Kidney glomerular epithelial cell (primary cell): ENCODE measurements at places on chromosomes 7 and 10.

DNA sequence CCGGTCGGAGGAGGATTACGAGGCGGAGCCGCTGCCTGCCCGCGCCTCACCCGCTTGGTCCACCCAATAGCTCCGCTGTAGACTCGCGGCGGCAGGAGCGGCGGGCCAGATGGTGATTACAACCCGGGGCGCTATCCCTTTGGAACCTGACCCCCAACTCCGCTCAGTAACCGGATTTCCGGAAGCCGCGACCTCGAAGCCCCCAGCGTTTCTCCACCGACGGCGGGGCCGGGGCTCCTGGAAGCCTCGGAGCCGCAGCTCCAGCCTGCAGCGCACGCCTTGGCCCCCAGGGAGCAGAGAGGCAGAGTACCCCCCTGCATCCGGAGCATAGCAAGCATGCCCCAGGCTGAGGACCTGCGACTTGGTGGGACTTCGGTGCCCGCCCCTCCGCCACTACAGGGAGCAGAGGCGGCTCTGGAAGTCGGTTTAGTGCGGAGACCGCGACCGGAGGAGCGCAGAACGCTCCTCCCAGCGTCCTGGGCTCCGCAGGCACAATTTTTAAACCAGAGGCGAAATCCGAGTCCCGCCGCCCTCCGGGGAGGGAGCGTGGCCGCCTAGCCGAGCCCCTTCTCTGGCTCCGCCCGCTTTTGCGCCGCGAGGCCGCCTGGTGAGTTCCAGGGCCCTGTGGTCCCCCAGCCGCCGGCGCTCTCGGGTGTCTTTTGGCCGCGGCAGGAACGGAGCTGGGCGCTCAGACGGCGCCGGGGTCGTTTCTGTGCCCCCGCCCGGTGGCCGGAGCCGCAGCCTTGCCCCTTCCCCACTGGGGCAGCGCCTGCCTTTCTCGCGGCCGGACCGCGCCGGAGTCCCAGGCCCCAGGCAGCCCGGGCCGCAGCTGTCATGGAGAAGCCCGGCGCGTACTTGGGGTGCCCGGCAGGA lies 28.2 kb upstream of the BMS1 start:
- DNase-seq, result no peak

DNA sequence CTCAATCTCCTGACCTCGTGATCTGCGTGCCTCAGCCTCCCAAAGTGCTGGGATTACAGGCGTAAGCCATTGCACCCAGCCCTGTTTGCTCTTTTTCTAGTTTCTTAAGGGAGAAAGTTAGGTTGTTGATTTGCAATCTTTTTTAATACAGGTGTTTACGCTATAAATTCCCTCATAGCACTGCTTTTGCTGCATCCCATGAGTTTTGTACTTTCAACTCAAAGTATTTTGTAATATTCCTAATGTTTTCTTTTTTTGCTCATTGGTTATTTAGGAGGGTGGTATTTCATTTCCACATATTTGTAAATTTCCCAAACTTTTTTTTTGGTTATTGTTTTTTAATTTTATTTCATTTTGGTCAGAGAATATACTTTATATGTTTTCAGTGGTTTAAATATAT lies 11.6 kb downstream of the TPST1 start:
- no peak for DNase-seq

- DNase-seq, result no peak
These were observed 497.8 kb upstream of the NRP1 start for GRCh38 chr10:33832124-33832787.

DNA sequence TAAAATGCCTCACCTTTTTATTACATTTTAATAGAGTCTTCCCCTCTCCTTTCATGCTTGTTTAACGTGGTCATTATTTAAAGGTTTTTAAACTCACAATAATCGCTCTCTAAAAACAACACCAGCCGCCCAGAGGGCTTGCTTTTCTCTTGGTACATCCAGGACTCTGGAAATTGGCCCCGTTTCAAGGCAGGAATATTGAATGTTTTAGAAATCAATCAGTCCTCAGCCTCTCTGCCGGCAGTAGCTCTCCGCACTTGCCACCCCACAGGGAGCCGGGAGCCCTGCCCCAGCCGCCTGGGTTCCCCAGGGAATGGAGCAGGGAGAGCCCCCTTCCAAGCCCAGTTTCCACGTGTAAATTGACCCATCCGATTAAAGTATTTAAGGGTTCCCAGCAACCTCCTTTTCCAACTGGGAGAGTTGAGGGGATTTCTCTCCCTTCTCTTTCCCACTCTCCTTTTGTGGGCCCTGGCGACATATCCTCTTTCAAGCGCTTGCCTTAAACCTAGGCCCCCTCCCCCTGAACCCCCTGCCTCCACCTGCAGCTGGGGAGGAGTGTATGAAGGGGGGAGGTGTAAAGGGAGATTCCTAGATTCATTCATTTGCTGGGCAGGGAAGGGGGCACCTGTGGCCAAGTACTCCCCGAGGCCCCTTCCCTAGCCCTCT lies 1.9 kb downstream of the FGF8 start:
- DNase-seq, result no peak

GRCh38 chr7:151756076-151756731 lies 120.7 kb downstream of the PRKAG2 start:
- peak; percentile 24 for DNase-seq

DNA sequence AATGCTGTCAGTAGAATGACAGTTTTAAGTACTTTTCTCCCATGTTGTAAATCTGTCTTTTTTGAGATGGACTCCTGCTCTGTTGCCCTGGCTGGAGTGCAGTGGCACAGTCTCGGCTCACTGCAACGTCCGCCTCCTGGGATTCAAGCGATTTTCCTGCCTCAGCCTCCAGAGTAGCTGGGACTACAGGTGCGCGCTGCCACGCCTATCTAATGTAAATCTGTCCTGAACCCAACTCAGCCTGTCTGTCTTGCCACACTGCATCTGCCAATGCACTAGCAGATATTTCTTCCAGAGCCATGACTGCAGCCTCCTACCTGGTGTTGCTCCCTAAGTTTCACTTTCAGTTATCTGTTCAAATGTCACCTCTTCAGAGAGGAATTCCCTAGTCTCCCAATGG lies 264.1 kb downstream of the PHF14 start:
- no peak for DNase-seq

DNA sequence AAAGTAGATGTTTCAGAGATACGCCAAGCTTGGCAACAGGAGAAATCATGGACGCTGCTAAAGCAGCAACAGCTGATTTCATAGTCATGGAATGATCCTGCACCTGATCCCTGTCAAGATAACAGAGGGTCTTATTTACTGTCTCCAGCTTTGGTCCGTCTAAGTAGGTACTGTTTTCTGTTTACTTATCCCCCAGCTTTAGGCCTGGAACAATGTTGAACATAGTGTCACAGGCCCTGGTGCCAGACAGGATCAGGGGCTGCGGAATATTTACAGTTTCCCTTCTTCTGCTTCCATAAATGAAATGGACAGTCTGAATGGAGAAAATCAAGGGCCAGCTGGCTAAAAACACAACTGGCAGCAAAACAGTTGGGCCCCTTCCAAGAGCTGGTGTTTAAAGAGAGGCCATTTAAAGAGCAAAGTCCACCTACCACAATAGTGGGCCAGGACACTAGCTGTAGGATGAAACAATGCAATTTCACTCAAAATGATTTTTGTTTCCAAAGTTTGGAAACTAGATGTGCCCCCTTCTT lies 2.9 kb downstream of the GPR37 start:
- DNase-seq, result no peak

DNA sequence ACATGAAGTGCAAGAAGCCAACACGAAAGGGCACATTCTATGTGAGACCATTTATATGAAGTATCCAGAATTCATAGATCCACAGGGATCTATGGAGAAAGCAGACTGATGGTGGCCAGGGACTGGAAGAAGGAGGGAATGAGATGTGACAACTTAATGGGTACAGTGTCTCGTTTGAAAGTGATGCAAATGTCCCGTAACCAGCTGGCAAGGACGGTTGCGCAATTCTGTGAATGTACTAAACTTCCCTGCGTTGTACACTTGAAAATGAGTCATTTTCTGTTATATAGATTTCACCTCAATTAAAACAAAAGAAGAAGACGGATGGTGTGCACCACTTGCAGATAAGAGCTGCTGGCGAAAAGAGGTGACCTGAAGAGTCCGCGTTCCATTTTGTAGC lies 861.1 kb downstream of the TYW1 start:
- no peak for DNase-seq

GRCh38 chr7:122883049-122883680 lies 3.1 kb downstream of the CADPS2 start:
- no peak for DNase-seq

- DNase-seq, result no peak
These were observed 46.1 kb upstream of the CABCOCO1 start for GRCh38 chr10:61616611-61617010.

- DNase-seq, result peak; percentile 56
These were observed at the start of gene SMURF1 for GRCh38 chr7:99143853-99144672. TSS of gene SMURF1 (minus strand) at chr7:99144108. CDS start at chr7:99143780, 328 bp downstream.

- no peak for DNase-seq
These were observed 11.8 kb downstream of the GPR146 start for GRCh38 chr7:1055956-1056784.

DNA sequence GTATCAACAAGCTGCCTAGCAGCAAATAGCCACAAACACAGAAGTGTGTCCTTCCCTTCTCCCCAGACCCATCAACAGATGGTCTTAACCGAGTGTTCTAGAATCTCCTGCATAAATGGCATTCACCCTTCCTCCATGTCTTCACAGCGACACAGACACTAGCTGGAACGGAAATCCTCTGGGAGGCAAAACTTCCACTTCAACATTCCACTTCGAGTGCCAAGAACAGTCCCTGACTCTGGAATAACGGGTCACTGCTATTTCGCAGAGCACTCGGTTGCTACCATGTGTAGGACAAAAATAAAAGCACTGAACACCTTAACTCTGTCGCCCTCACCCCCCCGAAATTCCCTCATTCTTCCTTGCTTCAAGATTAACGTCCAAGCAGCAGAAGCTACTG lies 65.1 kb downstream of the SFMBT2 start:
- DNase-seq, result no peak

- no peak for DNase-seq
These were observed 8.2 kb downstream of the CCSER2 start for GRCh38 chr10:84336406-84337090.

DNA sequence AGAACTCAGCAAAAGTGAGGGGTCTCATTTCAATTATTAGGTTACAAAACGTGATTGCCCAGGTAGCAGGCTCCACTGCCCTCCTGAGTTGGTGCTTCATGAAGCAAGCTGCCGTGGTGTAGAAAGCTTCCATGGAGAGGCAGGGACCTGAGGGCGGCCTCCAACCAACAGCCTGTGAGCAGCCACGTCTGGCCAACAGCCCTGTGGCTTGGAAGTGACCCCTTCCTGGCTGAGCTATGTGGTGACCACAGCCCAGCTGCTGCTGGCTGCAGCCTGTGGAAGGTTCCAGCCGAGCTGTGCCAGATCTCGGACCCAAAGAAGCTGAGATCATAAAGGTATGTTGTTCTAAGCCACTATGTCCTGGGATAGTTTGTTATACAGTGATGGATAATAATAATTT lies 122.5 kb upstream of the KLF6 start:
- no peak for DNase-seq

DNA sequence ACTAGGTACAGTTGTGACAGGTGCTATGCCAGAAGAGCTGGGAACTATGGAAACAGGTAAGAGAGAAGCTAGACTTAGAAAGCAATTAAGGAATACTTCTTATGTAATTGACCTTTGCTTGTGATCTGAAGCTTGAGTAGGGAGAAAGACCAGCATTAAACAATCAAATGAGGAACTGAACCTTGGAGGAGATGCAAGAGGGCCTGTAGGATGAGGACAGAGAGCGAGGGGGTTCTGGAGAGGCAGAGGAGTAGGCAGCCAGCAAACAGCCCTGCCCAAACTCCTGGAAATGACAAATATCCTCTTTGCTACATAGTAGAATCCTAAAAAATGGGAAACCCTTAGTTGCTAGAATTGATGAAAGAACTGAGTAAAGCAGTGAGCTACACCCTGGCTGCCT lies 41.6 kb upstream of the FAM204A start:
- no peak for DNase-seq

DNA sequence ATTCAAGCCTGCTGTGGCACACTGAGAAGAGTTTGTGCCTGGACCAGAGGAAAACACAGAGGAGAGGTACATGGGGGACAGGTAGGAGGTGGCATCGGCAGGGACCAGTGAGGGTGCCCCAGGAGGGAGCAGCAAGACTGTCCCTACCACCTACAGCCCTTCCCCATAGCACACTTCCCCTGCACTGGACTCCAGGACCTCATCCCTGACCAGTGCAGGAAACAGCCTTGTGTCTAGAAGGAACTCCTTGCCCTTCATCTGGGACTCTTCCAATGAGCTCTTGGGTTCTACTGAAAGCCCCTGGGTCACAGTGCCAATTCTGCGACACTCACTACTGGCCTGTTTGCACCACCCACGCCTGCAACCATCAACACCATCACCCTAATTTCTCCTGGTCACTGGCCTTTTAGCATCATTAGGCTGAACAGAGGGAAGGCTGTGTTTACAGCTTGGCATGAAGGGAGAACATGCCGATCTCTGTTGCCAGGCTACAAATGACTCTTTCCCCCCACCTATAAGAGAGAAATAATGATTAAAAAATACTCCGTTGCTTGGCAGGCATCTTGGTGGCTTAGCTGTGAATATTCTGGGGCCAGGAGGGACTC lies 371.9 kb upstream of the ZMIZ1 start:
- DNase-seq, result no peak

DNA sequence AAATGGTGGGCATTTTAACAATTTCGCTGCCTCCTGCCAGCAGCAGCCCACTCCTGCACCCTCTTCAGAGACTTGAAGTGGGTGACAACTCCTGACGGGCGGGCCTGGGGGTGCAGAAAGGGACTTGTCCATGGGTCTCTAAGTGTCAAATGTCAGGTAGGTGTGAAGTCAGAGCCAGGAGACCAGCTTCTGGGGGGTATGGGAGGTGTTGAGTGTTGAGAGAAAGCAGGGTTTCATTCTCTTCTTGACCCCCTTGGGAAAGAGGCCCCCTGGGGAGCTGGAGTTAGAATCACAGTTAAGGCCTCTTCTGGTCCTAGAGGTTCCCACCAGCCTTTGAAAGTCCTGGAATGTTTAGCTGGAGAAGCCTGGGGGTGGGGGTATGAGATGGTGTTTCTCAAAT lies 11.6 kb upstream of the PALD1 start:
- no peak for DNase-seq

- peak; percentile 10 for DNase-seq
These were observed 65.9 kb downstream of the ZNF467 start for GRCh38 chr7:149707448-149707886.

DNA sequence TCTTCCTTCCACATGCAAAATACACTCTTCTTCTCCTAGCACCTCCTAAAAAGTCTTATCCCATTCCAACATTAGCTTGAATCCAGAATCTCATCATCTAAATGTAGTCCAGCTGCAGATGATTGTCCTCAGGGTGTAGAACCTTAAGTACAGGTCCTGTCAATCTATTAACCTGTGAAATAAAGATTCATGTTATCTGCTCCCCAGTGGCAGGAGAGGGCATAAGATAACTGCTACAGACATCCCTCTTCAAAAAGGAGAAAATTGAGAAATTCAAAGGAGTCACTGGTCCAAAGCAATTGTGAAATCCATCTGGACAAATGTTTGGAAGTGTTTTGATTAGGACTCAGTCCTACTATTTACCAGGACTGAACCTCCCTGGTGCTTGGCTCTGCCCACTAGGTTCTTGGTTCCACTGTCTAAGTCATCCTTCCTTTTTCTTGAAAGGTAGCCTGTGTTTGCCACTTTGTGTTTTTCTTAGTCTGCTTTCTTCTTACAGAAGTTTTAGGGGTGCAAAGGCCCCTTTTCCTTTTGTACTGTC lies 96.2 kb downstream of the ADD3 start:
- no peak for DNase-seq
